Fibroblast of villous mesenchyme (primary cell): ENCODE measurements at places on chromosomes 4 and X. TPM values are rescaled to one million over a fixed set of nuclear protein-coding genes. Genes with fewer than 3 reads are reported as not detected.
A peak's percentile ranks its signal among the peaks of the same experiment; 100 is the strongest.

SYP gene
- under 0.01 TPM in 1 of 2 replicates, not detected in the other for total RNA-seq

RIBC1 gene
- 0.32 and 0.43 TPM in 2 replicates for total RNA-seq

TCEAL3 gene
- 10.6 and 19.4 TPM in 2 replicates for total RNA-seq

PKD2 gene
- 110 and 161 TPM in 2 replicates for total RNA-seq

DNA sequence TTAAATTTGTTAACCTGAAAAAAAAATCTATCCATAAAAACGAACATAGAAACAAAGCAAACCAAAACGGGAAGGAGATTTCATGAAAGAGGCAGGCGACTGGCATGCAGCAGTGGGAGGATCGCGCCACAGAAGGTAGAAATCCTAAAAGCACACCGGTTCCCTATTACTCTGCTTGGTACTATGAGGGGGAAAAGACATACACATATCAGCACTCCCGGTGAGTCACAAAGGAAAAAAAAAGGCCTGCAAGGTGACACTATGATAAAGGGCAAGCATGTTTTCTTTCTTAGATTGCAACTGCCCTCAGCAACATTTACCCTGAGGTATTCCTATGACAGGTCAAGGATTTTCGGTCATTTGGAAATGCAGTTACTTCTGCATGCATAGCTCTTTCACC, 60.6 kb upstream of the NAP1L5 start:
- no peak for DNase-seq

DNA sequence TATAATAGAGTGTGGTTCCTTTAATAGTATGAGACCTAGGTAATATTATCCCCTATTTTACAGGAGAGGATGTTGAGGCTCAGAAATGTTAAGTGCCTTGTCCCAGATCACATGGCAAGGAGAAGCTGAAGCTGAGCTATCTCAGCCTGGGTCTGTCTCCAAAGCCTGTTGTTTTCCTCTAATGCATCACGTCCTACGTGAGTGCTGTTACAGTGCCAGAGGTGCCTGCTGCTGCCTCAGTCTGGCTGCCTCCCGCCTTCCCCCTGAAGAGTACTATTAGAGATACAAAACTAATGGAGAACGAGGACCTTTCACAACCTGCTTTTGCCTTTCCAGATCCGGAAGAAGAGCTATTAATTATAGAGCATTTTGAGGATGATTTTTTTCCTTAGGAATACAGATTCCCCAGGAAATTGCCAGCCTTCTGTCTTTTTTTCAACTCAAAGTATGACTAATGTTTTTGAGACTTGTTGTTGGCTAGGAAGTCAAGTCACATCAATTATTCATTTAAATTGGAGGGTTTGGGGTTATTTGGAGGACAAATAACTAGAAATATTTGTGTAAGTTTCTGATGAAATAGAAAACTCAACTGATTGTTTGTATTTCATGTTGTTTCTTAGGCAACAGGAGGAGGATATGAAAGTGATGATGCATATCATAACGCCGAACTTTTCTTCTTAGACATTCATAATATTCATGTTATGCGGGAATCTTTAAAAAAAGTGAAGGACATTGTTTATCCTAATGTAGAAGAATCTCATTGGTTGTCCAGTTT, 43.9 kb upstream of the MTMR1 start:
- DNase-seq: peak; percentile 52

DNA sequence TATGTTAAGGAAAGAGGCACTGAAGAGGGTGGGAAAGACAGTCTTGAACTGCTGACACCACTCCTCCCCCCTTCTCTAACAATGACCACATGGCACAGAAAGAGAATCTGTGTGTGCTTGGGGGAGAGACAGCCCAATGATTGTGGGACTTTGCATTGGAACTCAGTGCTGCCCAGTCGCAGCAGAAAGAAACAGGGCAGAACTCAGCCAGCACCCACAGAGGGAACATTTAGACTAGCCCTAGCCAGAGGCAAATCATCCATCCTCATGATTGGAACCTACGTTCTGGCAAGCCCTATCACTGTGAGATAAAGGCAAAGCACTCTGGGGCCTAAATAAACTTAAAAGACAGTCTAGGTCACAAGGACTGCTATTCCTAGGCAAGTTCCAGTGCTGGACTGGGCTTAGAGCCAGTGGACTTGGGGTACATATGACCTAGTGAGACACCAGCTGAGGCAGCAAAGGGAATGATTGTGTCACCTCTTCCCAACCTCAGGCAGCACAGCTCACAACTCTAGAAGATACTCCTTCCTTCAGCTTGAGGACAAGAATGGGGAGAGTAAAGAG, 132.8 kb upstream of the S100G start:
- no peak for DNase-seq

DNA sequence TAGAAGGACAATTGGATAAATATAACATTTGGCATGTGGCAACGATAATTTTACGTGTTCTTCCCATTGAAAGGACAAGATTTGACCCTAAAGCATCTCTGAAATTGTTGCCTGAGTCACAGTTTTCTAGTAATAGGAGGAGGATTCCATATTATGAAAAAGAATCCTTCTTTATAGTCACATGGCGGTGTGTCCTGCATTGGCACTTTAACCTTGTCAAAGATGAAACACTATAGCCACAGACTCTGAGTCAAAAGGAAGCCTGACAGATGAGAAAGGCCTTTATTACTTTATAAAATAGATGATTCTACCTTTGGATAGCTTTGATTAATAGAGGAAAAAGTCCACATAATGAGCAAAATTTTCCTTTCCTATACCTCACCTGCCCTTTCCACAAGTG, 11.5 kb downstream of the LNX1 start:
- no peak for DNase-seq
